ENCODE measurements at places on chromosomes 6 and 20.

DNA sequence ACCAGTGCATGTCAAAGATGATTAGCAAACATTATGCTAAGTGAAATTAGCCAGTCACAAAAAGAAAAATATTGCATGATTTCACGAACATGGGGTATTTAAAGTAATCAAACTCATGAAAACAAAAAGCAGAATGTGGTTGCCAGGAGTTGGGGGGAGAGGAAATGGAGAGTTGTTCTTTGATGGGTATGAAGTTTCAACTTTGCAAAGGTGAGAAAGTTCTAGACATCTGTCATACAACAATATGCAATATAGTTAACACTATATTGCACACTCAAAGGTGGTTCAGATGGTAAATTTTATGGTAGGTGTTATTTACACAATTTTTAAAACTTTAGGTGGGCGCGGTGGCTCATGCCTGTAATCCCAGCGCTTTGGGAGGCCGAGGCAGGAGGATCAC, 13.4 kb upstream of the GCNT2 start:
- DNase-seq: no peak

DNA sequence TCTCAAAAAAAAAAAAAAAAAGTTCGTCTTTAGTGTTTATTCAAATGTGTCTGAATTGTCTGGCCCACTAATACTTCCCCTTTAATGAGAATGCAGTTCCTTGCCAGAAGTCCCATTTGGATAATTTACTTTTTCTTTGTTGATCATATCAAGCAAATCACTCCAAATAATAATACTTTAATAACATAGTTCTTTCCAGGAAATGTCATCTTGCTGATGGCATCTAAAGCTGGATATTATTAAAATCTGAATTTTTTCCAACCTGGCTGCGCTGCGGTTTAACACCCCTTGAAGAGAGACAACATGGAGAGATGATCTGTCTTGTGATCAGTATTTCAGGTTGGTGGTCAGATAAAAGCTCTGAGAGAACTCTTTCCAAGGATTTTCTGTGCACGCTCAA, 111.2 kb upstream of the CNKSR3 start:
- no peak for DNase-seq

DNA sequence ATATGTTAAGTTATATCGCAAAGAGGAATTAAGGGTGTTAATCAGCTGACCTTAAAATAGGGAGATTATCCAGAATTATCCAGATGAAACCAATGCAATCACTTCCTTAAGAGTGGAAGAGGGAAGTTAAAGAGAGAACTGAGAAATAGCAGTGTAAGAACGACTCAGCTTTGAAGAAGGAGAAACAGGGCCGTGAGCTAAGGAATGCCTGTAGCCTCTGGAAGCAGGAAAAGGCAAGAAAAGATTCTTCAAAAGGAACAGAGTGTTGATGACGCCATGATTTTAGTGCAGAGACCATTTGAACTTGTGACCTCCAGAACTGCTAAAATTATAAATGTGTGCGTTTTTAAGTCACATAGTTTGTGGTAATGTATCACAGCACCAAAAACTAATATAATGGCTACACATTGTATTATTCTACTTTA, 32.7 kb downstream of the ILRUN start:
- no peak for DNase-seq

DNA sequence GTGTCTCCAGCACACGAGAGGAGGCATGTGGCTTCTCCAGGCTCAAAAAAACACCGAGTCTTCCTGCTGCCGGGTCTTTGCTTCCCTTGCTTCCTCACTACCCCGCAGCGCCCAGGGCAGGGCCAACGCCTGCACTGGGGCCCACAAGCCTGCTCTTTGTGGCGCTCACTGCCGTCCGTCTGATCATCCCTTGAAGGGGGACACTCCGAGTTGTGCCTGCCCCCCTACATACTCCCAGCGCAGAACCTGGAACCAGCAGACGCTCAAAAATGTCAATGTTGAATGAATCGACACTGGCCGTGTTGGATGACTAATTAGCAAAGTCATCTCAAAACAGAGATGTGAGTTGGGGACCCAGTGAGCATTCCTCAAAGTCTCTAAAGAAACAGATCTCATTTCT, 8.1 kb upstream of the ARFGAP1 start:
- no peak for DNase-seq

DNA sequence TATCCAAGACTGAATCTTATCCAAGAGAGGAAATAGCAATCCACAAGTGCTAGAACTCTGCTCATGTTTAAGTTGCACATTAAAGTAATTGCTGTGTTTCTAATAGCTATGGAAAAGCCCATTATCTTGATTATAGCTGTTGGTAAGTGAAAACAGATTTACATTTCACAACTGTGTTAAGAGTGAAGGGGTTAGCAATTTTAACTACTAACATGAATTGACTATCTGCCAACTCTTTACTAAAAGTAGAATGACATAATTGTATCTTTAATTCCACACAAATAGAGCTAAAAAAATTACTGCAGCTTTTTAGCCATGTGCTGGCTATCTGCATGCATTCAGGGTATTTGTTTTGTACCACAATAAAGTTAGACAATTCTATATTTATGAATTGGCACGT, 277.9 kb upstream of the IRAK1BP1 start:
- DNase-seq: no peak

DNA sequence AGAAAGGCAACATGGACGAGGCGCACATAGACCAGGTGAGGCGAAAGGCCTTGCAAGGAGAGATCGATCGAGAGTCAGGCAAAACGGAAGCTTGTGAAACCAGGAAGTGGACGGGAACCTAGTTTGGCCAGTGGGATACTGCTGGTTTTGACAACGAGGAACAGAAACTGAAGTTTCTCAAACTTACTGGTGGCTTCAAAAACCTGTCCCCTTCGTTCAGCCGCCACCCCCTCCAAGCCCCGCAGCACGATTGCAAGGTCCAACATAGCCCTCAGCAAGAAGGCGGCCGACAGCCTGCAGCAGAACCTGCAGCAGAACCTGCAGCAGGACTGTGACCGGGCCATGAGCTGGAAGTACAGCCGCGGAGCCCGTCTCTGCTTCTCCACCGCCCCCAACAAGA, 238.0 kb downstream of the KHDC1L start:
- no peak for DNase-seq

GRCh38 chr20:2894221-2894620, 20.9 kb downstream of the PTPRA start:
- no peak for DNase-seq

DNA sequence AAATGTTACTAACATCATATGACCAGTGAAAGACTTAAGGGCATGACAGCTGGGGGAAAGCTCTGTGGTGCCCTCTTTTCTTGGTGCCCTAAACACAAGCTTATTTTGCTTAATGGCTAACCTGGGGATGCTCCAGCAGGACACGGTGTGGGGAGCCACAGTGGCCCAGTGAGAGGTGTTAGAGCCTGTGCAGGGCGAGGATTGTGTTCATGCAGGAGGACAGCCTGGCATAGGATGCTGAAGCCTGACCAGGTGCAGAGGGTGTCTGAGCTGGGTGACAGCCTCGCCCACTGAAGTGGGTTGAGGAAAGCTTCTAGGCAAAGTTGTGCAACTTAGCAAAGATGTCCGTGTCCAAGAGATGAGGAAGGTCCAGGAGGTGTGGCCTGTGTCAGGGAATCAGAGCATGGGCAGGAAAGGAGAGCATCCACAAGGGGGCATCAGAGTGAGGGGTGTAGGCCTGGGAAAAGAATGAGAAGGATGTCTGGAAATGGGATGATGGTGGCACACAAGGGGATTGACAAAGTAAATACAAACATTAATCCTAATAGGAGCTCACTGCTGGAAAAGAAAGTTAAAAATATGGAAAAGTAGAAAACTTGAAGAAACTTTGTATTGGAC, 33.9 kb downstream of the SLC17A4 start:
- DNase-seq: no peak

GRCh38 chr20:8221887-8222419, 89.9 kb downstream of the PLCB1 start:
- no peak for DNase-seq

DNA sequence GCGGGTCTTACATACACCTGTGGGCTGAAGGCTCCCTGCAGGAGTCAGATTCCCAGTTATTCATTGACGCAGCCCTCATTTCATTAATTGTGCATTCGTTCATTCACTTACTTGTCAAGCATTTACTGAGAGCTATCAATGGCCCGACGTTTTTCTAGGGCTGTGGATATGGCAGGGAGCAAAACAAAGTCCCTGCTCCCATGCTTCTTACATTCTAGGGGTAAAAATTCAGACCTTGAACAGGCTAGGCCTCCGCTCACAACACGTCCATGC, 369 bp upstream of the NSFL1C start:
- DNase-seq: no peak

- DNase-seq: no peak
Measured at GRCh38 chr20:4401601-4402000, 320.1 kb upstream of the PRND start.

GRCh38 chr6:3402310-3403237, 54.3 kb downstream of the SLC22A23 start:
- DNase-seq: no peak

DNA sequence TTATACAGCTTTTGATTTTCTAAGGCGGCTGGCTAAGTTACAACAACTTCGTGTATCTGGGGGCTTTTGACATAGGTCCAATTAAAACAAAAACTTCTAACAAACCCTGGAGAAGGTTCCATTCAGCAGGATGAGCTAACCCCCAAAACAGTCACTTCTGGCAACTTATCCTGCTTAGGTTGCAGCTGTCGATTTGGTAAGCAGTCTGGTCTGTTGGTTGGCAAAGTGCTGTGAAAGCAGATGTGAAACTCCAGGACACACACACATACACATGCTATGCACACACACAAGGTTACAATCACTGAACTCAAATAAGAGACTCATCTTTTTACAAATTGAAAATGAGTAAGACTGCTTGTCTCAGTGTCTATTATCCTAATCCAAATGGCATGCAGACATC, 119.0 kb upstream of the STMND1 start:
- DNase-seq: no peak

- no peak for DNase-seq
Measured at GRCh38 chr6:161238081-161238480, 35.8 kb downstream of the AGPAT4 start.

DNA sequence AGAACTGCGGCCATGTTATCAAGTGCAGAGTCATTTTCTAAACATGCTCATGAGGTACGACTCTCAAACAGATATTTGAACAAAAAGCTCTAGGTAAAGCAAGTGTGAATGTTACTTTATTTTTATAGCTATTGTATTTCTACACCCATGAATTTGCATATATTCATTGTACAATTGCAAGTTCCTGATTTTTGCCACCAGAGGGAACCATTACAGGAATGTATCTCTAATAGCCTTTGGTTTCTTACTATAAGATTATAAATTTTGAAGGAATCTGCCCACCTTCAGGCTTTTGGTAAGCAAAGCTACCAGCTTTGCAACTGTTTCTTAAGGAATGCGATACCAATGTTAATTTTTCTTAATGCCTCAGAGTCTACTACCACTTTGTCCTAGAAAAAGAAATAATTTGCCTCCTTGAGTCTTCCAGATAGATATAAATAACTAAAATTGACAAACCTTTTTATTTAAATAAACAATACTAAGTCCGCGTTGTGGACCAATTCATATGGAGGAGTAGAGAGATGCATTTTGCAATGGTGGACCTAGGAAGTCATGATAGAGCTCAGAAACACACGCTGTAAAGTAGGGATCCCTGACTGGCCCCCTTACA, 125.4 kb upstream of the SAMD5 start:
- no peak for DNase-seq

GRCh38 chr6:10416863-10417641, 2.2 kb upstream of the TFAP2A start:
- no peak for DNase-seq

GRCh38 chr20:48238781-48239180, 453.5 kb upstream of the SULF2 start:
- DNase-seq: no peak

DNA sequence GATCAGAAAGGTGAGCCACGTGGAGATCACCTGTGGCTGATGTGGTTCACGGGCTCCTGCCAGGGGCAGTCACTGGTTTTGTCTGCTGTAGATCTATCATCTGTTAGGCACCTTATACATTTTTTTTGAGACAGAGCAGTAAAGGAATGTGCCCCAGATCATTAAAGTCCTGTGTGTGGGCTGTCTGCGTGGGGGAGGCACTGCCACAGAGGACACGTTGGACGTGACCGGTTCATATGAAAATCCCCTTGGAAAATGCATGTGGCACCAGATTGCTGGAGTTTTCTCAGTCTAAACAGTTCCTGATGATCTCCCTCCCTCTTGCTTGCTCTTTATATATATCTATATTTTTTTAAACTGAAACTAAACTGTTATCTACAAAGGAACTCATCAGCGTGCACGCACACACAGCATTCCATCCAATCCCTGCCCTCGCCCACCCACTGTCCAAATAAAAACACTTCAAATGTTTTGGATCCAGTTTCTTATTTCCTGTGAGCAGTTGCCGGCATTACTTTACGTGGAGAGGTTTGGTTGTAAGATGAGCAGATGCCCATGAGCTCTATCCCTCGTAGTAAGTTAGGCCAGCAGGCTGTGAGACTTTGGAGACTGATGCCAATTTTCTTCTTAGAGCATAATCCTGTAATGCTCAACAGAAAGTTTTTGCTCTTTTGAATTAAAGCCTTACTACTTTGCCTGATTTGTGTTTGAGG, 161.6 kb upstream of the EXOC2 start:
- no peak for DNase-seq

DNA sequence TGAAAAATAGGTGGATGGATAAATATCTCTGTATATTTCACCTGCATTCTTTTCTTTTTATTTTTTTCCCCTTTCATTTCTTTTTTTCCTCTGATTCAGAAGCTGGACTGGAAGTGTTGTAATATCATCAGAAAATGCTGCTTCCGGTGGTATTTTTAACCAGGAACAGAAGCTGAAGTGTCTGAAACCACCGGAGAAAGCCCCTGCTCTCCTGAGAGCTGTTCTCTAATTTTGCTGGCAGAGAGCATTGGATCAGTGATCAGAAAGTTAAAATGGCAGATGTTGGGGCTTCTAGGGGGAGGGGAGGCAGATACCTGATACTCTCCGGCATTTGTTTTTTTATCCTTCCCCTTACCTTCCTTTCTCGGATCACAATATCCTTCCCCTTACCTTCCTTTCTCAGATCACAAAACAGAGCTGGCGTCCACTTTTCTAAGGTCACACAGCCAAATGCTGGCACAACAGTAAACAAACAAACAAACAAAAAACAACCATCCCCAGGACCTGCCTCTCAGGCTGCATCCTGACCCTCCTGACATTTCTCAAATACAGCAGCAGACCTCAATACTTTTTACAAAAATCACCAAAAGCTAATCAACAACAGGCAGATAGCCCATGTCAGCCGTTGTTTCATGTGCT, 143.2 kb upstream of the ZNF217 start:
- no peak for DNase-seq

DNA sequence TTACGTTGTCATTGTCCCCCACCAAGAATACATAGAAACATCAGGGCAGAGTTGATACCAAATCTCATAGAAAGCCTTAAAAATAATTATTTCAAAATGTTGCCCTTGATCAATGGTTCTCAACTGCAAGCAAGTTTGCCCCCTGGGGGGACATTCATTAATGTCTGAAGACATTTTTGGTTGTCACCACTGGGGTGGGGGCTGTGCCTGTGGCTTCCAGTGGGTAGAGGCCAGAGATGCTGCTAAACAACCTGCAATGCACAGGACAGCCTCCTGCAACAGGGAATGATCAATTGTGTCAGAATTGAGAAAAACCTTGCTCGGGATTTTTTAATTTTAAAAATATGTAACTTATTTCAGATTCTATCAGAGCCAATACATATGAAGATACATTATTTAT, 130.6 kb upstream of the DOK5 start:
- DNase-seq: no peak

- no peak for DNase-seq
Measured at GRCh38 chr20:39107741-39108140, 145.6 kb downstream of the DHX35 start.

GRCh38 chr6:51908243-51908642, 179.2 kb downstream of the PKHD1 start:
- no peak for DNase-seq

Measured in NCI-H2107 (cell line).